SIG-M5 (cell line): ENCODE measurements at places on chromosomes 7 and 10.

DNA sequence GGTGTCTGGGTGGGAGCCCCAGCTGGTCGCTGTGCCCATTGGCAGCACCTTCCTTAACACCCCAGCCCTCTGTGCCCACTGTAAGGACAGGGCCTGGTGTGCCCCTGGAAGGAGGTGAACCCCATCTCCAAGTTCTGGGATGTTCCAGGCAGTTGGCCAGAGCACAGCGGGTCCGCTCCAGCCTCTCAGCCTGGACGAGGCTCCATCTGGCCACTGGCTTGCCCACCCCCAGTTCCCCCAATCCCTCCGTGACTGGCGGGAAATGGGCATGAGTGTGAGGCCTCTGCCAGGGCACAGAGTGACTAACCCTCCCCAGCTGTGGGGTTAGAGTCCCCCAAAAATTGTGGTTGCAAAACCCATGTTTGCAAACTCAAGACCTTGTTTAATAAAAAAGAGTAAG, 15.6 kb downstream of the GRIFIN start:
- DNase-seq: no peak

DNA sequence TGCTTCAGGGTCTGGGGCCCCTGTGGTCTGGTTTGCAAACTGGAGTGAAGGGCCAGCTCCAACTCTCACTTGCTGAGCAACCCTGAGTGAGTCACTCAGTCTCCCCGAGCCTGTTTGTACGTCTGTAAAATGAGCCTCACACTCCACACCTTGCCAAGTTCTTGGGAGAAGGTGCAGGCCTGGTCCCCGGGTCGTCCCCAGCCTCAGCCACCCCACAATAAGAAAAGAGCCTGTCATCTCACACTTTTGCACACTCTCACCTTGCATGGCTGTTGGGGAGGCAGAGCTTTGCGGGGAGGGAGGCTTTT, 5.2 kb downstream of the GRIFIN start:
- no peak for DNase-seq

DNA sequence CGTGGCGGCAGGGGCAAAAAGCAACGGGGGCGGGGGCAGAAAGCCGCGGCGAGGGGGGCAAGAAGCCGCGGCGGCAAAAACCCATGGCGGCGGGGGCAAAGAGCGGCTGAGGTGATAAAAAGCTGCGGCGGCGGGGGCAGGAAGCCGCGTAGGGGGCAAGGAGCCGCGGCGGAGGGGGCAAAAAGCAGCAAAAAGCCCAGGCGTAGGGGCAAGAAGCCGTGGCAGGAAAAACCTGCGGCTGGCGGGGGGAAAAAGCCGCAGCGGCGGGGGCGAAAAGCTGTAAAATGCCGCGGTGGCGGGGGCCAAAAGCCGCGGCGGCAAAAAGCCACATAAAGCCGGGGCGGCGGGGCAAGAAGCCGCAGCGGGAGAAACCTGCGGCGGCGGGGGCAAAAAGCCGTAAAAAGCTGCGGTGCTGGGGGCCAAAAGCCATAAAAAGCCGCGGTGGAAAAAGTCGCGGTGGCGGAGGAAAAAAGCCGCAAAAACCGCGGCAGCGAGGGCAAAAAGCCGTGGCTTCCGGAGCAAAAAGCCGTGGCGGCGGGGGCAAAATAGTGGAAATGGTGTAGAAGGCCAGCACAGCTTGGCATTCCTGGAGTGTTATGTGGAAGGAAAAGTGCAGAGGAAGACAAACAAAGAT, 487.8 kb downstream of the ZNF33B start:
- DNase-seq: no peak

DNA sequence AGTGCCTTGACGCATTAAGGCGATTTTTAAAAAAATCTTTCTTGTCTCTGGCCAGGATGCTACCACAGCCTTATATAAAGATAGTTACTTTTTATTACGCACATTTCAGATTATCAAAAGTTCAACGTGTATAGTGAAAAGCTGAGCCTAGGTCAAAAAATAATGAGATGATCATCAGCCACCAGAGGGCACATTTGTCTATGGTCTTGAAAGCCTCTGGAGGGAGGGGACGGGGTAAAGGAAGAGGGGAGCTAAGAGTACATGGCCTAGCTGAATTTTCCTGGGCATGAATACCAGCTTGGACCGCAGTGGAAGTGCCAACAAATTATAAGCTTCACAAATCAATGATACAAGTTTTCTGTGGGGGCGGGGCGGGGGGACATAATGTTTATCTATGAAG, 285.9 kb upstream of the SMIM30 start:
- no peak for DNase-seq

GRCh38 chr10:126108693-126109092, 212.3 kb downstream of the FANK1 start:
- DNase-seq: no peak

GRCh38 chr10:57769298-57769697, 498.4 kb downstream of the IPMK start:
- DNase-seq: no peak

- no peak for DNase-seq
These were observed 26.2 kb upstream of the ZNF488 start for GRCh38 chr10:47410271-47410670.

GRCh38 chr10:49367600-49367999, 28.3 kb downstream of the DRGX start:
- no peak for DNase-seq

GRCh38 chr10:56912043-56912442, 551.0 kb upstream of the ZWINT start:
- no peak for DNase-seq

DNA sequence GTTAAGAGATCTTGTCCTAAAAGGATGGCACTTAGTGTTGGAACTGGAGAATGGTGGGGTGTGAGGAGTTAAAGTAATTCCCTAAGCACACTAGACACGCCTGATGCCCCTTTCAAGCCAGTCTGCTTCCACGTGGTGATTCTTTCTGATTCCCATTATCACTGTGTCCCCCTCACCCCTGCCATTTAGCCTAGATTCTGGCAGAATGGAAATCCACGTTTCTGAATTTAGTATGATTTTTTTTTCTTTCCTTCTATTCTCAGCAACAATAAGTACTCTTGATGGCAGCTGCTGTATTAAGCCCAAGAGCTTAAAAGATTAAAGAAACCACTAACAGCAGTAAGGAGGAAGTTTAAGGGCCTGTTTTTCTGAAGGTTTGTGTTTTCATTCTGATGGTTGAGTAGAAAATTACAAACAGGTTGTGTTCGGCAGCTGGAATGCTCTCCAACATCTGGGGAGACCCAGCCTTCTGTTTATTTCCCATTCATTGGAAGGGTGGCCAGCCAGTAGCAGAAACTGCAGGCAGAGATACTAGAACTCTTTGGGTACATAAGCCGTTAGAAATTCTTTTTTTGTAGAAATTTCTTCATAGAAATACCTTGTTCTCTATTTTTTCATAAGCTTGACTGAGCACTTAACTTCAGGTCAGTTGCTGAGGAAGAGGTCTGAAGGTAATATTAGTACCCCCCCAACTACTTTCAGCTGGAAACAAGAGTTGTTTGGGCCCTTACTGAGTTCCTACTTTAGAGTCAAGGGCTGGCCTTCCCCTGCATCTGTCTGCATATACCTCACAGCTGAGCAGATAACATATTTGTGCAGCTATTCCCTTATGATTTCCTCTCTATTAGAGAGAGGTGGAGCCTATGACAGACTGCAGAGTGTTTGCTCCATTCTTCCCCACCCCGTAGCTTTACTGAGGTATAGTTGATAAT, 355.1 kb downstream of the AUTS2 start:
- DNase-seq: no peak

DNA sequence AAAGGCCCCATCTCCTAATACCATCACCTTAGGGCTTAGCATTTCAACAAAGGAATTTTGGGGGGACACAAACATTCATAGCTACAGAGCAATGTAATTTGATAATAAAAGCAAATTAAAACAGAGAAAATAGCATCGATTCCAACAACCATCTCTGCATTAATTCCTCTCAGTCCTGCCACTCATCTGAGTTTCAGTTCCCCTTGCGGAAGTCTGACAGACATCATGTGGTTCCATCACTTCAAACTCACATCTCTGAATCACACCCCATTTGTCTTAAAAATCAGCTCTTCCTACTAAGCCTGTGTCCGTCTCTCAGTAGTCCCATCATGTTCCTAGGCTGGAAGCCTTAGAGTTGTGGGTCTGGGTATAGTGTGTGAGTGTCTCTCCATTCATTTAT, 3.6 kb downstream of the ADCK2 start:
- peak; percentile 25 for DNase-seq

- DNase-seq: no peak
These were observed 273.7 kb downstream of the KIF20B start for GRCh38 chr10:89975071-89975470.

GRCh38 chr7:33446551-33446950, 317.2 kb downstream of the BBS9 start:
- no peak for DNase-seq

- DNase-seq: no peak
These were observed 11.0 kb downstream of the RASGEF1A start for GRCh38 chr10:43255634-43256431.

DNA sequence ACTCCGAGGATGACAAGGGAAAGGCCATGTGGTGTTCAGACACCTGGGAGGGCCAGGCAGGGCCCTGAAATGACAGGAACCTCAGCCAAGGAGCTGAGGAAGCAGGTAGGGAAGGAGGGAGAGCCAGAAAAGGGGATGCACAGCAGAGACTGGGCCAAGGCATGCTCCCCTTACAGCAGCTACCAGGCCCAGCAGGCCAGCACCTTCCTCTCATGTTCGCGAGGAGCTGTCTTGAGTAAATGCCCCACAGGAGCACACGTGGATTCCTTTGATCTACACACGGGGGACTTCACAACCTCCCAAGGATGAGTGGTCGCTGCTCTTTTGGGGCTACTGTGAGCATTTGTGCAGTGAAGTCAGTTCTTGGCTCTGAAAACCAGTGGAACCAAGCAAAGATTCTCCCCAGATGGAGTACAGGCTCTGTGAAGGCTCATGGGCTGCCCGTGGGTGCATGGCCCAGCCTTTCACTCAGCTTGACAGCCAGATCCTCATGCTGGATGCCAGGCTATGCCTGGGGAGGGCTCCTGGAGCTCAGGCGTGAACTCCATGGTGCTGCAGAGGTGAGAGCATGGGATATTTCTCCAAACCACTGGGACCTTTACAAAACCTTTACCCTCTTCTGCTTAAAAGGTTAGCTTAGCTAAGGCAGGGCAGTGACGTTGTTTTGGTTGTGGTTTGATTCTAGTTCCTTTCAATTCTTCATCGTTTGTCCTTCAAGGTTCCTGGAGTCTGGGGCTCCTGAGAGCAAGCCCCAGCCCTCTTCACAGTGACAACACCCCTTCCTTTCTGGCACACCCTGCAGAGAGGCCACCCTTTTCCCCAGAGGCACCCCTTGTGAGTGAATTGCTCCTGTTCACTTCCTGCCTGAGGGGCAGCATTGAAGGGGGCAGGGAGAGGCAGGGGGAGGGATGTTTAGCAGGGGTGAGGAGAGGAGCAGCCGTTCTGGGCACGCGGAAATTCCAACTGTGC, 74.2 kb upstream of the ZPBP start:
- no peak for DNase-seq

- no peak for DNase-seq
These were observed 108.9 kb downstream of the DNAH11 start for GRCh38 chr7:21651697-21652096.

DNA sequence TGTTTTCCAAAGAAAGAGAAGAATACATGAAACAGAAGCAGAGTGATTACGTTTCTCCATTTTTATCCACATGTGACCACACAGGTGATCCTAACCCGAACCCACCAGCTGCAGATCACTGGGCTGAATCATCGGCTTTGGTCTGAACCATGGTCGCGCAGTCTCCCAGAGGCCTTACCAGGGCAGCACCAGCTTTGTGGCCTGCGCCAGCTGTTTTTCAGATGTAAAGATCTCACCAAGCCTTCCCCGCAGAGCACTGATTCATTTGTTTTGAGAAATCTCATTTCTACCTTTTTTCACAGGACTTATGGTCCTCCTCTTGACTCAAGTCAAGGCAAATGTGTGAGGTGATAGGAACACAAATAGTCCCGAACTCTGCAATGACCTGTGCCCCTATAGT, 207.0 kb upstream of the PPP2R2D start:
- no peak for DNase-seq

GRCh38 chr10:64142395-64142794, 621.2 kb downstream of the REEP3 start:
- no peak for DNase-seq

GRCh38 chr7:115379321-115379720, 457.4 kb downstream of the MDFIC start:
- no peak for DNase-seq

GRCh38 chr7:134210976-134211663, 84.0 kb downstream of the LRGUK start:
- no peak for DNase-seq

- no peak for DNase-seq
These were observed 37.9 kb upstream of the GATAD1 start for GRCh38 chr7:92409357-92409756.

DNA sequence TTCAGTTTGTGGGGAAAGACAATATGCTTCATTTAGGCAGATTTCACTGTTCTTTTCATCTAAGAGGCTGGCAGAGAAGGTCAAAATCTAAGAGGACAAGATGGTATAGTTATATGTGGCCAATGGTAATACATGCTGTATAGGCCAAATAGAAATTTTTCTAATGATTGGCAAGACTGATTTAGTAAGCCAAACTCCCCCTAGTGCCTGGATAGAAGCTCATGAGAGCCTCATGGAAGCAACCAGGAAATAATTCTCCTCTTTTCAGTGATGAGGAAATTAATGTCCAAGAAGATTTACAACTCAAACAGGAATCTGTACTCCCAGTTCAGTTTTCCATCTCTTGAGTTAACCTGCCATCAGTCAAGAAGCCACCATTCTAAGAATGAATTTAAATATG, 253.6 kb upstream of the PHF14 start:
- no peak for DNase-seq

GRCh38 chr7:2104107-2104710, 128.5 kb downstream of the MAD1L1 start:
- peak; percentile 44 for DNase-seq

- DNase-seq: no peak
These were observed 190.1 kb upstream of the SLC26A5 start for GRCh38 chr7:103636153-103636552.

DNA sequence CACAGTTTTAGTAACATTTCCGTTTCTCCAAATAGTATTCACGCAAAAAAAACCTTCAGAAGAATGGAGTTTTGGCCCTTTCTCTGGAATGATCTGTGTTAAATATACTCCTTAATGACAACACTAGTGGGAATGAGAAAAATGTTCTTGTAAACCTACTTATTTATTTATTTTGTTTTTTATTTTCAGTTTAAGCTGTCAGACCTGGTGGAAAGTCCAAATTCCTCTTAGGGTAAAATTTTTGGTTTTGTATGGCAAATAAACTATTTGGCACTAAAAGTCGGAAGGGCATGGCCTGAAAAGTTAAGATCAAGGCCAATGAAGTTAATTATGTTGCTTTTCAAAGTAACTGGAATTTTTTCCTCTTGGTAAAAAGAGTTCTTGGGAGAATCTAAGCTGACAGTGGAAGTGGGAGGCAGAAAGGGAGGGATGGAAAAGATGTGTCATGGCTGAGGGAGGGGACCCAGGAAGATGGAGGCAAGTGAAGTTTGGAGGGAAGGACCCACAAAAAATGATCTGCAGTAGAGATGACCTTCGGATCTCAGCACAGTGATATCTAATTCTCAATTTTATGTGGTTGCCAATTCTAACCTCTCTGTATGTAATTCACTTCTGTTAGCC, 33.5 kb upstream of the VPS41 start:
- no peak for DNase-seq

- DNase-seq: no peak
These were observed 47.1 kb upstream of the HYAL4 start for GRCh38 chr7:123797673-123798531.
